ENCODE measurements at places on chromosomes 4 and X. TPM values are rescaled to one million over a fixed set of nuclear protein-coding genes. Genes with fewer than 3 reads are reported as not detected.
A peak's percentile ranks its signal among the peaks of the same experiment; 100 is the strongest.

DNA sequence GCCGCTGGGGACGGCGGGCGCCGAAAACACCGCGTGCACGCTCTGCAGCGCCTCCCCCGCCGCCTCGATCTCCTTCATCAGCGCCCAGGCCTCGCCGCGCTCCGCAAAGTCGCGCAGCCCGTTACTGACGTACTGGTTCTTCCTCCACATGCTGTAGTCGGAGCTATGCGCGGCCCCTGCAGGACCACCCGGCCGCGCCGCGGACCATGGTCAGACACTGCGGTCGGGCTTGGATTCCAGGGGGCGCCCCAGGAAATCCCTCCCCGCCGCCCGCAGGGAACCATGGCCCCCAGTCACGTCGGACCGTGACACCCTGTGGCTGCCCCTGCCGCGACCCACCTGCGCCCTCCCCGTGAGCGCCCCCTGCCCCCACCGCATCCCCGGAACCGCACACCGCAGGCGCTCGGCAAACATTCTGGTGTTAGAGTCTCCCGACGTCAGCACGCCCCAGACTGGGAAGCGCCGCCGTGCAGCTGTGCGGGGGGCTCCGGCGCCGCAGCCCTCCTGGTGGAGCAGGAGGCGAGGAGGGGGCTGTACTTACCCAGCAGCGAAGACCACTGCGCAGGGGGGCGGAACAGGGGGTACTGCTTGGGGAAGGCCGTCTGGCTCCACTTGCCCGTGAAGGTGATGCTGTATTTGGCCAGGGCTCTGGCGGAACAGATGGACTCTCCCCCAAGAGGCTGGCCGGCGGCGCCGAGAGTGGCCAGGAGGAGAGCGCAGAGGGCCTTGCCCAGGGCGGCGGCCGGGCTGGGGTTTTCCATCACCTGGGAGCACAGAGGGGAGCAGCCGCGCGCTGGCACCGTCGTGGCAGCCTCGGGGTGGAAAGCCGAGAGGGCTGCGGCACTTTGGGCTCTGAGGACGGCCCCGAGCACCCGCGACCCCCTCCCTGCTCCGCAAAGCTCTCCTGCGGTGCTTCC is 814 bp downstream of the SPON2 start:
- DNase-seq: peak; percentile 83

The FGF5 gene
- total RNA-seq: 26.1 TPM

The VCX3B gene
- total RNA-seq: not detected

DNA sequence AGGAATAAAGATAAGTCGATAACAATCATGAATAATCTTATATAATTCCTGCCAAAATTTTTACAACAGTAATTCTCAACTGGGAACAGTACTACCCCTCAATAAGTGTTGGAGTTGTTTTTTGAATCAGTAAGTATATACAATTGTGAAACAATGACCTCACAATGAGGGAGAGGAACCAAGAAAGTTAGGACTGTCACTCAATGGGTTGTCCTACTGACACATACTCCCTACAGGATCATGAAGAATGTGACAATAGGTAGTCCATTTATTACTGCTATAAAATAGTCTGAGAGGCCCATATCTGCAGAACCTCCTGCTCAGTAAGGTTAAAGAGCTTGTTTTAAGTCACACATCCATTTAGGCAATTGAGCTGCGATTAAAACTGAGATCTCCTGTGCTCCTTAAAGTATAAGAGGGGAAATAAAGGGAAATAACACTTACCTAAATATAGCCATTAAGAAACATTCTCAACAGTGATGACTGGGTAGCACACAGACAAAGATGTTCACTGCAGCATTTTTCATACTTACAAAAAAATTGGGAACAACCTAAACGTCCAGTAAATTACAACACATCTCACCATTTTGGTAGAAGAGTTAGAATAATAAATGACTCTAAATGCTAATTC is 26.2 kb downstream of the FBXW7 start:
- DNase-seq: no peak

The DCAF8L2 gene
- total RNA-seq: not detected

- DNase-seq: no peak
Observed at GRCh38 chr4:95129821-95130311, 372.1 kb downstream of the BMPR1B start.

GRCh38 chrX:13747836-13748235 is 13.3 kb downstream of the OFD1 start:
- DNase-seq: no peak

DNA sequence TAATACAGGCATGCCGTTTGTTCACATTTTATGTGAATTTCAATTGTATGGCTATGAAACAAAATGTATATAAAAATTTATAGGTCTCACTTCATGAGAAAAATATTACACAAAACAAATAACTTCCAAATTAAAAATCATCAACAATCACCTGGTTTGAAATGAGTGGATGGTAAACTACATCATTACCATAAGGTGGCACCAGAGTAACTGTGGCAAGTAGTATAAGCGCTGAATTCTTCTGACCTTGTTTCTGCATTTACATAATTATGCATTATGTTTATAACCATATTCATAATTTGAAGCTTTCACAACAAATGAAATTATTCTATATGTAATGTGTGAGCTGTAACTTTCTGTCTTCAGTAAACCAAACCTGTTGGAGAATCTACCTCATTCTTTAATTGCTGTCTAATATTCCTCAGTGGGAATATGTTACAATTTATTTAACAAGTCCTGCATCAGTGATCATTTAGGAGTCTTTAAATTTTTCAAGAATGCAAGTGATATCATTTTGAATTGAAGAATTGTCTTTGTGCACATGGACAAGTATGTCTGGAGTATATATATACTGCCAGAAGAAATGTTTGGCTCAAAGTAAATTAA is 55.2 kb downstream of the MMRN1 start:
- no peak for DNase-seq

The FGG gene
- total RNA-seq: 0.64 TPM

GRCh38 chr4:84378983-84379382 is 120.1 kb downstream of the NKX6-1 start:
- no peak for DNase-seq

The CXCL10 gene
- 0.27 TPM for total RNA-seq

GRCh38 chr4:151717909-151718628 is 42.7 kb downstream of the GATB start:
- DNase-seq: no peak

- DNase-seq: no peak
Observed at GRCh38 chrX:101260435-101260834, 30.7 kb downstream of the TAF7L start.

The HSD17B11 gene
- total RNA-seq: 25.1 TPM

GRCh38 chrX:137926090-137926489 is 360.2 kb downstream of the ZIC3 start:
- DNase-seq: peak; percentile 20

DNA sequence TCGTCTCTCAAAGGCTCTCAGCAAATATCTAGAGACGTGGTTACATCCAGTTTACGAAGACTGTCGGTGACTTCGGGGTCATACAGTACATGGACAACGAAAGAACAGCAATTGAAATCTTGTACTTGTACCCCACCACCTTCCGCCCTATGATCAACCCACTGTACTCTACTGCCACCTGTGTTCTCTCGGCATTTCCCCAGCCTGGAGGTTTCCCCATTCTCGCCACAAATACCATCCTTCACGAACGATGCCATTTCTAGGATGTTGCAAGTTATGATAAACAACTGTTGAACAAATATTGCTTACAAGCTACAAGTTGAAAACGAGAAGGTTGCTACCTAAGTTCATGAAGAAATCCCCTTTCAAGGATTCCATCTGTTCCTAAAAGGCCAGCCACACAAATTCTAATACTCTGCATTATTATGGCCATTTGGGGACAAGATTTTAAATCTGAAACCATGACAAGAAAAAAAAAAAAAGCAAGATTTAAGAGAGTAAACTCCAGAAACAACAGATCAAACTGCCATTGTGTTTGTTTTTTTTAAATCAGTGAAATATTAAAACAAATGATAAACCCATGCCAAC is 1.6 kb downstream of the APBB2 start:
- peak; percentile 19 for DNase-seq

GRCh38 chr4:76499461-76499860 is 64.4 kb downstream of the SHROOM3 start:
- no peak for DNase-seq

DNA sequence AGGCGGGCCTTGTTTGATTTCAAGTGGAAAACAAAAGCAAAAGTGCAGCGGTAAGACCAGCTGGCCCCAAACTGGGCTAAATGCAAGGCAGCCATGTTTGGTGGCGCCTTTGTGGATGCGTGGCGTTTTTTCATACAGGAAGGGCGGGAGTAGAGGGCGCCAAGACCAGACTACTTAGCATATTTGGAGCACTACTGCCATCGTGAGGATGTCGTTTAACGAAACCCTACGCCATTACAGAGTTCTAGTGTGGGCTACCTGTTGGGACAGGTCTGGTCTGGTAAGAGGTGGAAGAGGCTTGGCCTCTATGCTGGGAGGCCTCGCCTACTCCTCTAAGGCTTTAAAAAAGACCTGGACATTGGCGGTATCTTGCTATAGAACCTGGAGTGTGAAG is 230.7 kb upstream of the STK26 start:
- no peak for DNase-seq

- DNase-seq: peak; percentile 15
Observed at GRCh38 chrX:71636438-71637252, 18.3 kb upstream of the CXCR3 start.

The IGSF1 gene
- total RNA-seq: 1.7 TPM

The HAND2 gene
- not detected for total RNA-seq

- DNase-seq: no peak
Observed at GRCh38 chr4:157664726-157665125, 444.2 kb downstream of the GRIA2 start.

DNA sequence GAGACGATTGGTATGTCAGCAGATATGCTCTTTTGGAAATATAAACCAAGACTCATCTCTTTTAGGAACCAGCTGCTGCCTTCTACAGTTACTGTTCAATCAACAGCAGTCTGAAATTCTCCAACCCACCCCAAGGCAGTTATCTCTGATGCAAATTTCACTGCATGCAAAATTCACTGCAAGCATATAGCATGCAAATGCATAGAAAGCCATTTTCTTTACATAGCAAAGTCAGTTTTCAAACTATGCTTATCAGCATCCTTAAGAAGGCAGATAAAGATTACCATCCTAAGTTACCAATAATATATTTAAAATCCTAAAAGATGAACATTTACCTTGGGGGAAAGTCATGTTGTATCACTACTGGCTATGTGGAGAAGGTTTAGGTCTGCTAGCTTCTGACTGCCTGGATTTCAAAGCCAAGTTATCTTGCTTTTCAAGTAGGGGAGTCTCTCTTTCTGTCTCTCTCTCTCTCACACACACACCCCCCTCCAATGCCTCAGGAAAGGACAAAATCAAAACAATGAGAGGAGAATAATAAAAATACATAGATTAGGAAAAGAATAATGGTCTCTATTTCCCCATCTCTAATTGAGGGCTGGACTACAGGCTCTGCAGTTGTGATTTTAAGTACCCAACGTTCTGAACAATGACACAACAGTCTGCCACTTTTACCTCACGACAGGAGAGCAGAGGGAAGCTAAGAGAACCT is 1.5 kb downstream of the NMU start:
- no peak for DNase-seq

The ARHGEF9 gene
- total RNA-seq: 55.4 TPM

GRCh38 chr4:101009471-101009870 is 337.9 kb downstream of the PPP3CA start:
- DNase-seq: no peak

- no peak for DNase-seq
Observed at GRCh38 chrX:10783451-10783995, 163.1 kb upstream of the MID1 start.

DNA sequence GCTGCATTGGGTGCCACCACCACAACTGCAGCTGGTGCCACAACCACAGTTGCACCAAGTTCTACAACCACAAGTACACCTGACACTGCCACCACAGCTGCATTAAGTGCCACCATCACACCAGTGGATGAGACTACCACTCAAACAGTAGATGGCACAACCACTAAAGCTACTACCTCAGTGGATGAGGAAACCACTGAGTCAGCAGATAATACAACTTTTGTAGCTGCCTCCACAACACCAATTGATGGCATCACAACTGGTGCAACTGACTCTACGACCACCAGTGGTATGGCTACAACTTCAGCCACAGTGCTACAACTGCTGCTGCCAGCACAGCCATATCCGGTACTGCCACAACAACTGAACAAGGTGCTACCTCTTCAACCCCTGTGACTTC is 35.1 kb upstream of the CABS1 start:
- no peak for DNase-seq

- no peak for DNase-seq
Observed at GRCh38 chr4:106038012-106038411, 142.7 kb downstream of the NPNT start.

GRCh38 chrX:79146640-79147390 is 2.3 kb downstream of the GPR174 start:
- DNase-seq: no peak

GRCh38 chrX:79270401-79270800 is 96.7 kb downstream of the ITM2A start:
- no peak for DNase-seq

The PWWP3B gene
- total RNA-seq: 1.00 TPM

The F11 gene
- not detected for total RNA-seq

GRCh38 chr4:17098401-17098800 is 200.0 kb upstream of the LDB2 start:
- DNase-seq: no peak

DNA sequence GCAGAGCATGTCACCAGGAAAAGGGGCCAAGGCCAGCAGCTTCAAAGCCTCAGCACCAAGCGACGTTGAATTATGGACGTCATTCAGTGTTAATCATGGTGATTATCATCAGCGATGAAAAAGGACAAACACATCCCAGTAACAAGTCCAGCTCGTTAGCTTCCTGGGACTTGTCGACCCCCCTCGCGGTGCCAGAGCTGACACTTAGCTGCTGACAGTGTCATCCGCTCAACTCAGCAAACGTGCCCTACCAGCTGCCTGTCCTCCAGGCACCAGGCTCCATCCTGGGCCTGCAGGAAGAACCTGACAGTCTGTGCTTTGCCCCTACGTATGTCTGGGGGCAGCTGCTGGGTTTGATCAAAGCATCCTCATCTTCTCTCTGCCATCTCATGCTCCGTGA is 137.0 kb upstream of the PSAPL1 start:
- DNase-seq: no peak

DNA sequence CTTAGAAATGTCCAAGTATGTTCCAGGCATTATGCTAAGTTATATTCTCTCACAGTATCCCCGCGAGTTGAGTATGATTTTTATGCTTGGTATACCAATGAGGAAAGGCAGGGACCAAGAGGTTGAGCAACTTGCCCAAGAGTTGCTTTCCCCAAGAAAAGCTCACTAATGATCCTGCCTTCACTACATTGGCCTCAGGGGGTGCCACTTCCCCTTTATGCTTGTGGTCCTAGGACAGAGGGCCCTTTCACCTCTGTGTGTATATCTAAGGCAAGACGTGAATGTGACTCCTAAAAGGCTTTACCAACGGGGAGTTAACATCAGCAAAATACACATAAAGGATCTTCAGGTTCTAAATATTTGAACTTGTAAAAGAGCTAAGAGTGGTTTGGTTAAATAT is 164.4 kb upstream of the CPEB2 start:
- no peak for DNase-seq

The TMEM47 gene
- total RNA-seq: 48.0 TPM

- DNase-seq: no peak
Observed at GRCh38 chrX:38236901-38237615, 16.4 kb upstream of the SRPX start.

- no peak for DNase-seq
Observed at GRCh38 chr4:155973639-155974475, 20.2 kb upstream of the CTSO start.

GRCh38 chr4:24668956-24669355 is 84.6 kb upstream of the DHX15 start:
- DNase-seq: no peak
